ENCODE measurements at places on chromosomes 5 and 9.

DNA sequence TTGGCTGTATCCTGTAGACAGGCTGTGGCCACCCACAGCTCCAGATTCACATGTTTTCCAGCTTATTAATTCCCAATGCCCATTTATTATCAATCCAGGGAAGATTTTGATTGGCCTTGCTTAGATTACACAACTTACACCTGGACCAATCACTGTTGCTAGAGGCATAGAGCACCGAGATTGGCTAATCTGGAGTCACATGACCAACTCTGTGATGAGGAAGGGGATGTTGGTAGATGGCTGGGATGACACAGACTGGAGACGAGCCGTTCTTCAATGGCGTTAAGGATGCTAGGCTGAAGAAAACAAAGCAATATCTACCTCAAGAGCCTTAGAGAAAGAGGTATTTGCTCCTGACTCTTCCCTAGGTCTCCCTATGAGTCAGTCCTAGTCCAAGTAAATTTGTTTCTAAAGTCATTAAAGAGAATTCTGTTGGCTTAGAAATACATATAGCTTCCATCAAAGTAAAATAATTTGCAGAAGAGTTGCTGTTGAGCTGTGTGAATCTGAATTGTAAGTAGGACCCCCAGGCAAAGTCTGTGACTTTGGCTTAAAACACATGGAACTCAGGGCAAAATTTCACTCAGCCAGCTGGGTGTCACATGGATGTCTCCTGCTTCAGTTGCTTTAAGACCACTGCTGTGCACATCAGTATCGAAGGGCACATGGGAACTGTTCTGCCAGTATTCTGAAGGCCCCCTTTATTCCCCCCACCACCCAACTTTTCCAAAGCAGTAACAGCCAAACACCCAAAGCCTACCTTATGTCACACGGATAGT is 326.4 kb upstream of the KLF4 start:
- DNase-seq = no peak

GRCh38 chr5:16582081-16582480 is 34.7 kb downstream of the RETREG1 start:
- no peak for DNase-seq

- no peak for DNase-seq
Observed at GRCh38 chr9:76887003-76887821, 18.7 kb downstream of the PRUNE2 start.

- no peak for DNase-seq
Observed at GRCh38 chr5:127718181-127718580, 15.0 kb downstream of the CCDC192 start.

DNA sequence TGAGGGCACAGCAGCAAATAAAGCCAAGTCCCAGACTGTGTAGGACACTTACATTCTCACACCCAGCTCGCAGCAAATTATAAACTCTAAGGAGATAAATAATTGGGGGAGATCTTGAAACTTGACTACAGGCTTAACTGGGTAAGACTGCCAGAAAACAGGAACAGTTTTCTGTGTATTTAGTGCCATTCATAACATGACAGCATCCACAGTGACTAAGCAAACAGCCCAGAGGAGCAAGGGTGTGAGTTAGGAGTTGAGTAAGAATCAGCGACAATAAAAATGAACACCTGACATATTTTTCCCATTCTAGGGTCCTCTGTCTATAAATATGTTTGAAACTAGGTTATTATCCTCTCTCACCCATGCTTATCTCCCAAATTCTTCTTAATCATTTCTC is 370.9 kb upstream of the WWC1 start:
- no peak for DNase-seq

DNA sequence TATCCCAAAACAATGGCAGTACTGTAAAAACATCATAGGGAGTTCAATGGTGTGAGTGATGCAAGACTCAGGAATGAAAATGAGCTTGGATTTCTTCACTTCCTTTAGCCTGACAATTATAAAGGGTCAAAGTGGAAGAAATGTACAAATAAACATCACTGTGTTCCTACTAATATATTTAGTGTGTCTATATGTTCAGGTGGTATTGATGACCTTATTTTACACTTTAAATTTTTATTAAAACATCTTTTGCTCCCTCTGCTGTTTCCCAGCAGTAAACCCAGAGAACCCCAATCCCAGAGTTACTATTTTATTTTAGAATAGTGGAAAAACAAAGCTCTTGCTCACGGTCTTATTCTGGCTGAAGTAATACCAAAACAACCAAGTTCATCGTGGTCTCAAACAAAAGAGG is 2.0 kb downstream of the LOX start:
- no peak for DNase-seq
